Upper lobe of right lung (tissue), 1 donor: ENCODE measurements at places on chromosomes 5 and 9.
A peak's percentile ranks its signal among the peaks of the same experiment; 100 is the strongest.

GRCh38 chr9:135087899-135088347 is 455 bp downstream of the OLFM1 start:
- DNase-seq: no peak

DNA sequence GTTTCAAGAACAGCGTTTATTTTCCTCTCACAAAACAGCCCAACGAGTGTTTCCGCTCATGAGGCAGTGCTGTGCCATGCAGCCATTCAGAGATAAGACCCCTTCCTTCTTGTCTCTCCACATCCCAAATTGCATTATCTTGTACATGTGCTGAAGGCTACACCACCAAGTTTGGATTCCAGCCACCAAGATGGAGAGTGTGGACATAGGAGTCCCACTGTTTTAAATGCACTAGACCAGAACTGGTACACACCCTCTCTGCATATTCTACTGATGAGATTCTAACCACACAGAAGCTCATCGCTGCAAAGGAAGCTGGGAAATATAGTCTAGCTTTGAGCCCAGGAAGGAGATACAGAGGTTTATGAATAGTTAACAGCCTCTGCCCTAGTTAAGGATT is 509.4 kb downstream of the NFIB start:
- DNase-seq: no peak

GRCh38 chr5:160641405-160641804 is 210.6 kb downstream of the ATP10B start:
- DNase-seq: no peak

DNA sequence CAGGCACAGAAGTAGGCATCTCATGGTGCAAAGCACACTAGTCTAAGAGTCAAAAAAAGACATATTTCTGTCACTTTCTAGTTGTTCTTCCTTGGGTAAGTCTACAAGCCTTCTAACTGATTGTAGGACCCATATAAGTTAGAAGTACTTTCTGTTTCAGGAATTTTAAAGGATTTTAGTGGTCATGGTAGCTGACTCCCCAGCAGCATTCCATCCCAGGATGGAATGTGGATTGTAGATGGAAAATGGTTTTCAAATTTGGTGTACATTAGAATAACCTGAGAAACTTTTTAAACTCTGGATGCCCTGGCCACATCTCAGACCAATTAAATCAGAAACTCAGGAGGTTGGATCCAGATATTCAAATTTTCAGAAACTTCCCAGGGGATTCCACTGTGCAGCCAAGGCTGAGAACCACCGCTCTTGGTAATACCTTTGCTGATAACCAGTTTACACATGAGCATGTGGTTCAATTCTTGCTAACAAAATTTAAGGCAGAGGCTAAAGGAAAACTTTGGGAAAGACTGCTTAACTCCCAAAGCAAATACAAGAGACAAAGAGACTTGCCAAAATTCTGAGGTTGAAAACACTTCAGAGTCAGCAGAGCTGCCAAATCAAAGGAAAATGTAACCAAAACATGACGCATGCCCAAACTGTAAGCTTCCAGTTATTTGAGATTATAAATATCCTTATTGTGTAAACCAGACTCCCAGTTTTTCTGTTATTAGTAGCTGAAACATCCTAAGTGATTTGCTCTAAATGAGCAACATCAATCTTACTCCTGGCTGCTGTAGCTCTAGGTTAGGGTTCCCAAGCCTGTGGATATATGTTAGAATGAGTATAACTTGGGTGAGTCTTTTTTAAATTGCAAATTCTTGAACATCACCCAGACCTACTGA is 145.4 kb upstream of the MTAP start:
- no peak for DNase-seq

DNA sequence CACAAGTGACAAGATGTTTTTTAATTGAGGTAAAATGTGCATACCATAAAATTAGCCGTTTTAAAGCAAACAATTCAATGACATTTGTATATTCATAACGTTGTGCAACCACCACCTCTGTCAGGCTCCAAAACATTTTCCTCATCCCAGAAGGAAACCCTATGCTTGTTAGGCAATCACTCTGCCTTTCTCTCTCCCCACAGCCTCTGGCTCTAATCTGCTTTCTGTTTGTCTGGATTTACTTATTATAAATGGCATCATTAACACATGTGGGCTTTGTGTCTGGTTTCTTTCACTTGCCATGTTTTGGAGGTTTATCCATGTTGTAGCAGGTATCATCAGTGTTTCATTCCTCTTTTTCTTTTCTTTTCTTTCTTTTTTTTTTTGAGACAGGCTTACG is 1.4 kb upstream of the N4BP3 start:
- DNase-seq: no peak

- DNase-seq: no peak
Measured at GRCh38 chr9:128627127-128627715, 29.4 kb downstream of the DYNC2I2 start.

DNA sequence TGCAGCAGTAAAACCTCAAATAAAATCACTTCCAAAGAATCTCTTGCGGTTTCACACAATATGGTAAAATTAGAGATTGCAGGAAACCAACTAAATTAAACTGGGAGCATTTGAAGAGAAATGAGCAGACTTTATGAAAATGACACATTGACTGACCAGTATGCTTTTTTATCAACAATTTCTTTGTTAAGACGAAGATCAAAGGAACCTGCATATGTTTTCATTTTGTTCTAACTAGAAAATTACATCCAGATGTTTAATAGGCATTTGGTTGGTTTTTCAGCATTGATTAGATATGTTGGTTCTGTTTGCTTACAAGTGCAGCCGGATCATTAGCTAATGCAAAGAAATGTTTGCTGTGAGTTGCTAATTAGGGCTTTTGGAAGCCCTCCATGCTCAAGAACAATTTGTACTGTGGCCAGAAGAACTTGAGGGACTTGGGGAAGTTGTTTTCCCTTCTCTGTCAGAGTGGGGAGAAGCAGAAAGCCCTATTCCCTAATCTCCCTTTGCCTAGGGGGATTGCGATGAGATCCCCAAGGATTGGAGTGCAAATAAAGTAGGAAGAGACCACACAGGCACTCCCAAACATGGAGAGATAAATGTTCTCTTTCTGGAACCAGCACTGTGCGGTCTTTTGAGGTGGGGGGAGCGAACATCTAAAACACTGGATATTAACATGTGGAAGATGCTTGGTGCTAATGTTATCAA is 4.5 kb upstream of the TLE1 start:
- DNase-seq: no peak

- no peak for DNase-seq
Measured at GRCh38 chr5:172679628-172680212, 38.7 kb downstream of the NEURL1B start.

- DNase-seq: no peak
Measured at GRCh38 chr9:18118268-18118667, 355.7 kb upstream of the ADAMTSL1 start.

- no peak for DNase-seq
Measured at GRCh38 chr9:124284237-124284831, 26.6 kb downstream of the NEK6 start.

- DNase-seq: no peak
Measured at GRCh38 chr5:80864706-80865435, 95.3 kb upstream of the RASGRF2 start.

DNA sequence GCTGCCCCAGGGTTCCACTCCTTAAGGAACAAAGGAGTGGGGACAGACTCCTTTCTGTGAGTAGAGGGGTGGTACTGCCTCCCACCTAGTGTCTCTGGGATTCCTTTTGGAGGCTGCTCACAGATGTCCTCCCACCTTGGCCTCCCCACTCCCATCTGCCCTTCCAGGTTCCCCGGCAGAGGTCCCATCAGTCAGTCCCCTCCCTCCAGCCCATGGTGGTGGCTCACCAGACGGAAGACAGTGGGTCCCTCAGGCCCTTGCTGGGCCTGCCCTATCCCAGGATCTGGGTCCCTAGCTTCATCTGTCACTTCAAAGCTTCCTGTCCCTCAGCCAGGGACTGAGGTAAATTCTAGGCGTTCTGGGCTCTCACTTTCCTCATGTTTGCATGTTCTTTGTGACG is 35.6 kb upstream of the NEK6 start:
- DNase-seq: no peak

DNA sequence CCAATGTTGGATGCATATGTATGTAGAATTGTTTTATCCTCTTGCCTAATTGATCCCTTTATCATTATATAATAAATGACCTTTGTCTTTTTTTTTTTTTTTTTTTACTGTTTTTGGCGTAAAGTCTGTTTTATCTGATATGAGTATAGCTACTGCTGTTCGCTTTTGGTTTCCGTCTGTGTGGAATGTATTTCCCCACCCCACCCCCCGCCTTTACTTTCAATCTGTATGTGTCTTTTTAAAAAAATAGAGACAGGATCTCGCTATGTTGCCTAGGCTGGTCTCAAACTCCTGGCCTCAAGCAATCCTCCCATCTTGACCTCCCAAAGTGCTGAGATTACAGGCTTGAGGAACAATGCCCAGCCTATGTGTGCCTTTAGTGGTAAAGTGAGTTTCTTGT is 11.3 kb downstream of the AHRR start:
- no peak for DNase-seq

DNA sequence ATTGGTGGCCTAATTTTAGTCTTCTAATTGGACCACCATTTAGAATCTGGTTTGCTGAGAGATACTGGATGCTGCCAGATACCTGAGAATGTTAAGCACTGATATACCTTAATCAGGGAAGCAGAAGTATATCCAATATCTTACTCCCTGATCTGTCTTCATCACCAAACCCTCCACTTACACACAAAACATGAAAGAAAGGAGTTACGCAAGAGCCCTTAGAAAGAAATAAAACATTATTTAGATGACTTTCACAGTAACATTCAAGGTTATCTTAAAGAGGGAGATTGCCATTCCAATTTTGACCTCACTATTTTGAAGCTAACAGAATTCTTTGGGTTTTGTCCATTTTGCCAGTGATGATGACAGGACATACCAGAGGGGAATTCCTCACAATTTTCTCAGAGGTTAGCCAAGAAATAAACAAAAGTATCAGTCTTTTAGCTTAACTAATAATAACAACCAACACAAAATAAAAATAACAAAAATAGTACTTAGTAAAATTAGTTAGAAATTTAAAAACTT is 496.1 kb downstream of the NFIB start:
- no peak for DNase-seq

DNA sequence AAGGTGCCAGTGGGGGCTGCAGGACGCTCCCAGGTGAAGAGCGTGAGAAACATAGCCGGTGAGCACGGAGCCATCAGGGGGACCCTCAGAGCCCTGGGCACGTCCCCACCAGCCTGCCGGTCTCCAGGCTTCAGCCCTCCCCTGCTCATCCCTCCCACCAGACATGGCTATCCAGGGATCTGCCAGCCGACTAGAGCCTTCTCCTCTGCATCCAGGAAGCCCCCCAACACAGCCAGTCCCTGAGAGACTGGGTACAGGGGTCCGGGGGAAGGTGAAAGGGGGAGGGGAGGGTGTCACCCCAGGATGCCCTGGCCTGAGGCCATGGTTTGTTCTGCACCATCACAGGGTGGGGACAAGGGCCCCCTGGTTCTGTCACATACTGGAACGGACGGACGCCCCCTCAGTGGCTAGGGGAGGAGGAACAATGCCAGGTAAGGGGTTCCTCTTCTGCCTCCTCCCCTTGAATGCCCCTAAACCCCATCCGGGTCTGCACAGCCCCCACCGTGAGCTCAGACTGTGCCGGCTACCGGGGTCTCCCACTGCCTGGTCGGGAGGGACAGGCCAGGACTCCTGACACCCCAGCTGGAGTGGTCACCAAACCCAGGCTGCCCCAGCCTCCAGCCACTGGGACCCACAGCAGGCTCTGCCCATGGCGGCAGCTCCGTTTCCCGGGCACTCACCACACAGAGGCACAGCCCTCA is 34.3 kb downstream of the NACC2 start:
- peak; percentile 39 for DNase-seq

DNA sequence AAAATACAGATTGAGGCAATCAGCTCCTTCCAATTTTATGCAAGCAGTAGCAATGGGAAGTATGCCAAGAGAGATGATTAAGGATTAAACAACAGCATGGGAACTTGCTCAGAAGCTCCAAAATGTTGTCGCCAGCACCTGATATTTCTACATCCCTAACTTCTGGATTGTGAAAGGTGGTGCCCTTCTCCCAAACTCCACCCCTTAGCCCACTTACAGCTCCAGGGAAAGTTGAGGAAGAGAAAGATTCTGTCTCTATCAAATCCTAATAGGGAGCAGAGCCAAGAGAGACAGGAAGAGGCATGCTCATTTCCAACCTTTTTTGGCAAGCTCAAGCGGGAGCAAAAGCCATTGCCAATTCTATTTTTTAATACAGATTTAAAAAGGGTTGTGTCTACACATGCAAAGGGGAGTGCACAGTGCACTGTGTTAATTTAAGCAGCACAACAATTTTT is 92.4 kb upstream of the NR3C1 start:
- no peak for DNase-seq

- no peak for DNase-seq
Measured at GRCh38 chr9:11199335-11199734, 586.5 kb upstream of the PTPRD start.

DNA sequence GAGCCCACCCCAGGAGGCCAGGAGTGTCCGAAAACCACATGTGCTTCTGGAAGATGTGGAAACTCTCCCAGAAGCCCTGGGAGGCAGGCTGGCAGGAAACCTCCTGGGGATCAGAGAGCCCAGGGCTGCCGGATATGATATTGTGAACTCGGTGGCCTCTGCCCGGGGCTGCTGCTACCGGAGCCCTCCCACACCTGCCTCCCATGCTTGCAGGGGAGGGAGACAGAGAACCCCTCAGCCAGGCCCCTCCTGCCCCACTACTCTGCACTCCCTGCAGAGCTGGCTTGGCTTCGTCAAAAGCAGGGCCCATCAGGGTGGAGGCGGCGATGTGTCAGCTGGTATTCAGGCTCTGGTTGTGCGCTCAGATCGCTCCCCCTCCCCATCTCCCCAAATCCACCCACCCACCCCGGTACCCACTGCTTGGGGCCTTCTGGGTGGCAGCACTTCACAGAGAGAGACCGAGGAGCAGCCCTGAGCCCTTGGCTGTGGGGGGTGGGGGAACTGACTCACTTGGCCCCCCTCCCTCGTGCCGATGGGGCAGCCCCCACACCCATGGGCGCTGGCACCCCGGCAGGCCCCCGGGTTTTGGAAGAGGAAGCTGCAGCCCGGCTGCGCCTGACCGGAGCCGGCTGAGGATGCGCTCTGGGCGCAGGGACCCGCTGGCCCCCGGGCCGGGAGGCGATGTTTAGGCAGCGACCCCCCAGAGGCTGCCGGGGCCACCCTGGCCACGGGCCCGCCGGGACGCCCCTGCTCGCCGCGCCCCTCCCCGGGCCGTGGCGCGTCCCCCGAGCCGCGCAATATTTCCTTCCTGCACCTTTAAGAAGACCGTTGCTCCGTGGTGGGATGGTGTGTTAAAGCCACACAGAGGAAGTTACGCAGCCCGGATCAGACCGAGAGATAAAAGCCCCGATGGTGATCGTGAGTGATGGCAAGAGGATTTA is 786 bp upstream of the NTNG2 start:
- DNase-seq: no peak

GRCh38 chr9:34321451-34321850 is 7.6 kb downstream of the KIF24 start:
- no peak for DNase-seq

DNA sequence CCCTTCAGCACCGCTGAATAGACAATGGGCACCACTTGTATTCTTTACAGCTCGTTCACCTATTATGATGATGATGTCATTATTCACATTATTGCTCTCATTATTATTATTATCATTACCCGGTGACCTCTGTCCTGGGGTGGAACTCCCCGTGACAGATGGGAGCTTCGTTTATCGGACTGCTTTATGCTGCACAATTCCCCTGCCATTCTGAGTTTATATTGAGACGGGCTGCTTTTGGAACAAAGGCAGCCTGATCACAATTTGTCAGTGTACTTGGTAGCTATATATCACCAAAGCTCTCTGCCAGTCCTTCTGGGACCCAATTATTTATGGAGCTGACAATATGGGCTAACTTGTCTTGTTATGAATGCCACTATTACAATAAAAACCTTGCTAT is 1145.6 kb upstream of the WWC1 start:
- DNase-seq: no peak
